Mesangial cell (primary cell): ENCODE measurements at places on chromosomes 3 and 15. TPM values are rescaled to one million over a fixed set of nuclear protein-coding genes. Genes with fewer than 3 reads are reported as not detected.

HIGD2B gene
- 0.13 TPM in 1 of 2 replicates, not detected in the other for total RNA-seq

RPP25 gene
- total RNA-seq = 6.0 and 8.7 TPM in 2 replicates

P2RY14 gene
- not detected in 2 replicates for total RNA-seq

NMNAT3 gene
- total RNA-seq = 2.1 and 16.9 TPM in 2 replicates

PDIA5 gene
- 20.3 and 28.0 TPM in 2 replicates for total RNA-seq

INSYN1 gene
- total RNA-seq = 0.81 and 3.8 TPM in 2 replicates

ATP13A4 gene
- total RNA-seq = 0.16 TPM in 1 of 2 replicates, not detected in the other

TGM5 gene
- total RNA-seq = not detected in 2 replicates

MAP1A gene
- 4.2 and 7.6 TPM in 2 replicates for total RNA-seq

MESP1 gene
- total RNA-seq = 1.8 and 4.3 TPM in 2 replicates

LRRN1 gene
- total RNA-seq = 1.1 and 1.6 TPM in 2 replicates

UBR1 gene
- total RNA-seq = 8.6 and 11.4 TPM in 2 replicates

HTR3E gene
- total RNA-seq = not detected in 2 replicates

GNAT1 gene
- total RNA-seq = not detected in 2 replicates

FAM174B gene
- 1.3 and 2.8 TPM in 2 replicates for total RNA-seq

CPNE9 gene
- total RNA-seq = not detected in 2 replicates

CCR9 gene
- under 0.01 TPM in 1 of 2 replicates, not detected in the other for total RNA-seq

CXCR6 gene
- not detected in 2 replicates for total RNA-seq

VEPH1 gene
- 14.8 and 17.5 TPM in 2 replicates for total RNA-seq

CCR8 gene
- not detected in 2 replicates for total RNA-seq

GUCA1C gene
- total RNA-seq = 1.3 TPM in 1 of 2 replicates, not detected in the other

THSD4 gene
- total RNA-seq = 35.8 and 51.3 TPM in 2 replicates

KBTBD13 gene
- not detected in 2 replicates for total RNA-seq

EPHA3 gene
- 0.81 and 3.3 TPM in 2 replicates for total RNA-seq

DOCK3 gene
- 0.13 and 0.16 TPM in 2 replicates for total RNA-seq

TM4SF1 gene
- total RNA-seq = 113 and 140 TPM in 2 replicates

ADGRG7 gene
- total RNA-seq = not detected in 2 replicates

ROBO2 gene
- under 0.01 and 1.1 TPM in 2 replicates for total RNA-seq

MKRN2OS gene
- total RNA-seq = 1.3 TPM in 1 of 2 replicates, not detected in the other

SETD2 gene
- total RNA-seq = 14.8 and 18.1 TPM in 2 replicates

ATG3 gene
- 29.9 and 54.4 TPM in 2 replicates for total RNA-seq

NIPA2 gene
- total RNA-seq = 61.5 and 68.8 TPM in 2 replicates

SHC4 gene
- 1.3 and 3.4 TPM in 2 replicates for total RNA-seq

MYRIP gene
- 0.51 TPM in 1 of 2 replicates, not detected in the other for total RNA-seq

ZNF662 gene
- total RNA-seq = 1.1 and 1.8 TPM in 2 replicates

CEMIP gene
- total RNA-seq = 0.49 and 0.51 TPM in 2 replicates

TRPC1 gene
- 9.6 and 20.7 TPM in 2 replicates for total RNA-seq

ECE2 gene
- total RNA-seq = not detected in 2 replicates

CNTN3 gene
- total RNA-seq = under 0.01 TPM in 1 of 2 replicates, not detected in the other

AGBL1 gene
- total RNA-seq = not detected in 2 replicates

CHRNA7 gene
- 1.4 TPM in 1 of 2 replicates, not detected in the other for total RNA-seq

IMPG2 gene
- 0.13 and 0.16 TPM in 2 replicates for total RNA-seq

HYAL1 gene
- 1.1 and 1.5 TPM in 2 replicates for total RNA-seq

DIPK2A gene
- total RNA-seq = 13.4 and 16.0 TPM in 2 replicates

HRH1 gene
- total RNA-seq = 8.1 and 35.2 TPM in 2 replicates

PARP15 gene
- total RNA-seq = 0.25 TPM in 1 of 2 replicates, not detected in the other

C3orf49 gene
- total RNA-seq = not detected in 2 replicates

SEMA6D gene
- 0.49 and 2.9 TPM in 2 replicates for total RNA-seq

TGM4 gene
- 0.13 and 0.65 TPM in 2 replicates for total RNA-seq

PLA2G4B gene
- total RNA-seq = 2.4 TPM in 1 of 2 replicates, not detected in the other
